ENCODE measurements at places on chromosomes 13 and 19.

DNA sequence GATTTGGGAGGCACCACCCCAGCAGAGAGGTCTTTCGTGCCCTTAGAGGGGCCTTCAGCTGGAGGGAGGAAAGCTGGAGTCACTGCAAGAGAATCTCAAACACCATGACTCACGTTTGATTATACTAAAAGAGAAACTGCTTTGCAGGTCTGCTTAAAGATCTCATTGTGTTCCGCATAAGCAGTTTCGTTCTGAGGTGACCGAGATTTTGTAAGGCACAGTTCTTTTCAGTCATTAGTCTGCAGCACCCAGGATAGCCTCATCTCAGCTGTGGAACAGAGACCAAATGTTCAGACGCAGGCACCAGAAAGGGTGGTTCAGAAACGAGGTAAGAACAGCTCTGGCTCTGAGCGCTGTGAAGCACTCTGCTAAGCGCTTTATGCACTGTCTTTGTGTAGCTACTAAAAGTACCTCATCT lies 71.2 kb upstream of the GTF3A start:
- DNase-seq: no peak

GRCh38 chr13:41053384-41053826 lies 7.9 kb upstream of the WBP4 start:
- no peak for DNase-seq

DNA sequence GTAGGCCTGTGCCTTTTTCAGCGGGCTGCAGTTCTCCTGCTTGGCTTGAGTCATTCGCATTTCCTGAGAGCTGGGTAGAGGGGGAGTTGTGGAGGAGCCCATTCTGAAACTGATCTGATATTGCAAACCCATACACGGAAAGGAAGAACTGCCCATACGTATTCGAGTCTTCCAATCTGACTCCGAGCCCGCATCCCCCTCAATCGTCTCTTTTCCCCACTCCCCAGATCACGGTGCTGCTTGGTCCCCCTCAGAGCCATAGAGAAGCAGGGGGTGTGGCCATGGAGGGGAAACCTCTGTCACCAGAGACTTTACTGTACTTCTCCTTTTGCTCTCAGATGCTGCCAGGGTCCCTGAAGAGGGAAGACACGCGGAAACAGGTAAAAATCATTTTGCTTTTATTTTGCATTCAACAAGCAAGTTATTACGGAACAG lies at the start of gene CD22:
Gene CD22, plus strand, starts transcription at position 337 of the 435 bp plus-strand sequence. CDS start 2,854 bp downstream, outside the sequence.
- no peak for DNase-seq

DNA sequence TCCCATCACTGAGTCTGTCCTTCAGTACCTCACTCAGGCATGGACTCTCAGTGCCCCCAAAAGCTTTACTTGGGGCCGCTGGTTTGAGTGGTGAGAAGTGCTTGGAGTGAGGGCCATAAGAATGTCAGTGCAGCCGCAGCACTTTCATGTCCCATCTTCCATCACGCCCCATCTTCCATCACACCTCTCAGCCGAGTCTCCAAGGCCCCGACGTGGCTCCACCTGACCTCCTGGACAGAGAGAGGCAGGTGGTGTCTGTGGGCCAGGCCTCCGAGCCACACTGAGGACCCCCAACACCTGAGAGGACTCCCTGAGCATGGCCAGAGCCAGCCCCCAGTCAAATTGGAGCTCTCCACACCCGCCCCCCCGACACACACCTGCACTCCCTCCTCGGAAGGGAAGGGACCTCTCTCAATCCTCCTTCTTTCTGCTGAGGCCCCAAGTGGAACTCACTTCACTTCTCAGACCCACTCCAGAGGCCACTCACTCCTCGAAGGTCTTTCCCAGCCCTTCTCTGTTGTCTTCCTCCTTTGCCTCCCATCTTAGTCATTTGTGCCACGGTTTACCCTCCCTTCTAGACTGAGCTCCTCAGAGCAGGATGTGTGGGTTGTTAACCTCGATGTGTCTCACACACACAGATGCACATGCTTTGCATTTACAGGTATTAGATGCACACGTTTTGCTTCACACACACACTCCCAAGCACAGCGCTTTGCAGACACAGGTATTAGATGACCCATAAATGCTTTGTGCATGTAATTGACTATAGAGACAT lies 65.7 kb upstream of the ATP12A start:
- DNase-seq: no peak

DNA sequence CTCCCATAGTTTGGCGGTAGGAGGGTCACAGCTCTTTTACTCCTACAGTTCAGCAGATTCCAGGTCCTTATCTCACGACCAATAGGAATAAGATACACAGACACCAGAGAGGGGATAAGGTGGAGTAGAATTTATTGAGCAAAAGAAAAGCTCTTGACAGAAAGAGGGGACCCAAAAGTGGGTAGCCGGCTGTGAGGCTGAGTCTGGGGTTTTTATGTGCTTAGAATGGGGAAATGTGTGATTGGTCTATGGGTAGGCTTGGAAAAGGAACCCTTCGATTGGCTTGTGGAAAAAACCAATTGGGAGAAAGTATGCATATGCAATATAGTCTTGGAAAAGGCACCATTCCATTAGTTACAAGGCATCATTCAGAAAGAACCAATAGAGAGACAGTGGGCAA lies 1356.9 kb upstream of the SPRY2 start:
- DNase-seq: no peak

- no peak for DNase-seq
Measured at GRCh38 chr19:41804336-41804735, 7.9 kb downstream of the CEACAM3 start.

GRCh38 chr19:8609279-8610040 lies 1.1 kb downstream of the ADAMTS10 start:
- DNase-seq: no peak

- DNase-seq: no peak
Measured at GRCh38 chr13:111211789-111212516, 96.8 kb downstream of the ARHGEF7 start.

DNA sequence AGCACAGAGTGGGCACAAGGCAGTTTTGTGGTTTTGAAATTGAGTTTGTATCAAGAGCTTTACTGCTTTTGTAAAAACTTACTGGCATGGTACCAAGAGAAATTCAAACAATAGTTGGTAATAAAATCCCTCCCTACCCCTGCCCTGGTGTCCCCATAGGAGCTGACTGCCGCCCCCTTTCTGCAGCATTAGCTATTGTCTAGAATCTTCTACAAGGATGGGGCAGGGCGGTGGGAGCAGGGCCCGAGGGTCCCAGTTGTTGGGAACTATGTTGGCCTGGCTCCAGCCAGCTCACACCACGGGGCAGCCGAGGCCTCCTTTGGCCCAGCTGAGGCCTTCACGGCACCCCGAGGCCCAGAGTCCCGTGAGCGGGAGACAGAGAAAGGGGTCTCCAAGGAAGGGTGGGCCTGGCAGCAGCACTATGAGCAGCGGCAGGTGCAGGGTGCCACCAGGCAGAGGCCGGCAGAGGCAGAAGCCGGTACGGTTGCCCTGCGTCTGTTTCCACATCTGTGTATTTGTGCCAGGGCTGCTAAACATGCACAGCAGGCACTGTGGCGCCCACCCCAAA lies 57.9 kb downstream of the KDM4B start:
- no peak for DNase-seq

GRCh38 chr19:4594201-4594600 lies 34.7 kb upstream of the SEMA6B start:
- DNase-seq: no peak

DNA sequence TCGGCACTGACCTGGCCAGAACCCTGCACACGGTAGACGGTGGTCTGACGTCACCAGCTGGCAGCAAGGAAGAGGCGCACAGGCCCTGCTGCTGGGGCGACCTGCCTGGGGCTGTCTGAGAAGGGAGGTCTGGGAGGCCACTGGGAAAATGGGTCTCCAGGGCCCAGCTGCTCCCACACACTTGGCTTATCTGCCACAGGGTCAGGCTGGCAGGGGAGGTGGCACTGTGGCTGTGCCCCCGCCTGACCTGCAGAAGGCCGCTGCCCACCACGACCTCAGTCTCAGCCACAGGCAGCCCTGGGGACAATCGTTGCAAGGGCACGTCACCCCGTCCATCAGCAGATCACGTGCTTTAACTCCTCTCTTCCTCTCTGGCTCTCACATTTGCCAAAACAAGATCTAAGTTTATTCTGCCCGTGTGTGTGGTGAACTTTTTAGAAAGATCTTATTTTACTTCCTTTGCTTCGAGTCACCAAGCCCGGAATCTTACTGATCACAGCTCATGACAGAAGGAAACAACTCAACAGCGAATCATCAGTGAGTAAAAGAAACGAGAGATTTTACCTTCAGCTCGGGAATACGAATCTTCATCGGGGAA lies 45.2 kb upstream of the RANBP3 start:
- DNase-seq: no peak

DNA sequence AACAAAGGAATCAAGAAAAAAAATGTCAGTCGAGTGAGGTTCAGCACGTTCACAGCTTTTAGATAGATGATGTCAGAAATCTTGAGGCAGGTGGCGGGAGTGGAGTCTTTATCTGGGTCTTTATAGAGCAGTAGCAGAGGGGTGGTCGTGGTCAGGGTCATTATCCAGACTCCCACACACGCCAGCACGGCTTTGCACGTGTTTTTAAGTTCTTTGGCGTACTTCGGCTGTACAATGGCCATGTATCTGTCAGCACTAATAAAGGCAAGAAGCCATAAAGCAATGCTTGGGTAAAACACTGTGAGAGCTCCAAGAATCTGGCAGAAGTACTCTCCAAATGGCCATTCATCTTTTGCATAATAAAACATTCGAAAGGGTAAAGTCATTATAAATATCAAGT lies 2.9 kb downstream of the GPR18 start:
- no peak for DNase-seq

DNA sequence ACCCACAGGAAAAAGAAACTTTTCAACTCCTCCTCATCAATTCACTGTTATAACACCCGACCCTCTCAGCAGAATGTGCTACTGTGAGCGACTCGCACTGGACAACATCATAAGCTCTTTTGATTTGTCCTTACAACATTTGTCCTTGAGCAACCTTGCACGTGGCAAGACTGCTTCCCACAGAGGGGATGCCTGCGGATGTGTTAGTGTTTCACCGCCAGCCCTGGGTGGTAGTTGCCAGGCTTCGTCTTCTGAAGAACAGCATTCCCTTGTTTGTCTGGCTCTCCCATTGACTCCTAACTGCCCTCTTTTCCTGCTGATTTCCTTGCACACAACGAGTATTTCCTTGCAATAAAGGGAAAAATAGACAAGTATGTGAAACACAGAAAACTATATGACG lies 111.4 kb upstream of the SLC7A1 start:
- no peak for DNase-seq

DNA sequence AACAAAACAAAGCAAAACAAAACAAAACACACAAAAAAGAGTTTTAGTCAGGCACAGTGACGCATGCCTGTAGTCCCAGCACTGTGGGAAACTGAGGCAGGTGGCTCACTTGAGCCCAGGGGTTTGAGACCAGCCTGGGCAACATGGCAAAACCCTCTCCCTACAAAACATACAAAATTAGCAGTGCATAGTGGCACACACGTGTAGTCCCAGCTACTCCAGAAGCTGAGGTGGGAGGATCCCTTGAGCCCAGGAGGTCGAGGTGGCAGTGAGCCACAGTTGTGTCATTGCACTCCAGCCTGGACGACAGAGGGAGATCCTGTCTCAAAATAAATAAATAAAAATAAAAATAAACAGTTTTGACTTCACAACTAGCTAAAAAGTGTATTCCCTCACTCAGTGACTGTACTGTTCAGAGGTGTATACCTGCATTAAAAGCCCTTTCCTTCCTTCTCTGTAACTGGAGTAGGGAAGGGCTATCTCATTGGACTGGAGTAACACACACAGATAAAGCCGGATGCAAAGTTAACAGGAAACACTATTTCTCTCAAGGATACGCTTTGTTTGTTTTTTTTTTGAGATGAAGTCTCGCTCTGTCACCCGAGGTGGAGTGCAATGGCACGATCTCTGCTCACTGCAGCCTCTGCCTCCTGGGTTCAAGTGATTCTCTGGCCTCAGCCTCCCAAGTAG lies 3.7 kb upstream of the BAX start:
- no peak for DNase-seq

GRCh38 chr13:26540334-26540733 lies 17.1 kb upstream of the WASF3 start:
- DNase-seq: no peak

DNA sequence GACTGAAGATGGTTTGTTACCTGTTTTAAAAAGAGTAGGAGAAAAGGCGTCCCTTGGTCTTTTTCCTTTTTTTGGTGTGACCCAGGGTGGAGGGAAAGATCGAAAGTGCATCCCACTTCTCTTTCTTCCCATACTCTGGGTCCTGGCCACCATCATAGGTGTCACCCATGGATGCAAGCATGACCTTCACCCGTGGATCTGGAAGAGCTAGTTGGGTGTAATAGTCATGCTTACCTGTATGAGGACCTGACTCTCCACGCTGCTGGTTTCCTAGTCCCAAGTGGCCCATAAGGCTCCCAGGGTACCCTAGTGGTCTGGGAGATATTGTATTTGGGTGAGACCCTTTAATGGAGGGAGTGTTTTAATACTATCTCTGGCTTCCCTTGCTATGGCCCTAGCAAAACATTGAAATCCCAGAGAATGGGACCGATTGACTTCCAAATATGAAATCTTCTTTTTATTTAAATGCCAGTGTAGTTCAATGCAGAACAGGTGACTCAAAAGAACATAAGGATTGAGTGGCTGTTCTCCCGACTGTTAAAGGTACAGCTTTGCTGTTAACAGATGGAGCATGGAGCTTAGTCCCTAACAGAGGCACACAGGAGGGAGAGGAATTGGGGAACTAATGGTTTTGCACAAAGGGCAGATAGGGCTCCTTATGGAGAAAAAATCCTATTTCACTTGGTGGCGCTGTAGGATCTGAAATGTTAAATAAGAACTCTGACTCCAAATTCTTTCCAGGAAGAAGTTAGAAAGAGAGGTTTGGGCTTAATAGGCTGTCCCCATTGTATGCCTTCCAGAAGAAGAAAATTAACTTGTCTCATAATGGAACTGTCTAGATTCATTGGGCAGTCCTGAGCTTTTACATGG lies 7.0 kb upstream of the ZNF550 start:
- no peak for DNase-seq

DNA sequence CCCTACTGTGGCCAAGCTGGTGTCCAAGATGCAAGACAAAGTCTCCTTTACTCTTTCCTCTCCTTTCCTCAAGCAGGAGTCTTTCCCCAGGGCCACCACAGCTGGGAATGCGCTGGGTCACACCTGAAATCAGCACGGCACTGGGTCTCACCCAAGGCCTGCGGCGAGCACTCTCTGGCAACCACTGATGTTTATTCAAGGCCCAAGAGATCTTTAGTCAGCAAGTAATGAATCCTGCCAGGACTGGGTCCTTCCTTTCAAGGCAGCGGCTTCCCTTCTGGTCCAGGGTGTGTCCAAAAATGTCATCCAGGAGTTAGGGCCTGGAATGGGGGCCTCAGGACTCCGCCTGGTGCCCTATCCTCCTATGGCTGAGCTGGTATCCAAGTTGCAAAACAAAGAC lies 24.1 kb downstream of the BLOC1S3 start:
- no peak for DNase-seq

- DNase-seq: no peak
Measured at GRCh38 chr13:50979187-50979586, 69.6 kb downstream of the RNASEH2B start.

GRCh38 chr13:46773541-46773940 lies 23.4 kb downstream of the ESD start:
- DNase-seq: no peak

DNA sequence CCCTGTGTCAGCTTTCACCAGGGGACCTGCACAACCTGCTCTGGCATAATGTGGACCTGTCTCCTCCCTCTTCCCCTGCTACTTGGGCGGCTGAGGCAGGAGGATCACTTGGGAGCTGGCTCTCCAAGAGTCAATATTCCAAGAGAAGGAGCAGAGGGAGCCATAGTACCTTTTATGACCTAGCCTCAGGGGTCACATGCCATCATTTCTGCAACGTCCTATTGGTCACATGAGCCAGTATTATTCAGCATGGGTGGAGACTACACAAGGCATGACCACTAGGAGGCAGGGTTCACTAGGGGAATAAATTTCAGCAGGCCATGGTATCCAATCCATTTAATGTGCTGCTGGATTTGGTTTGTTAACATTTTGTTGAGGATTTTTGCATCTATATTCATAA lies 12.0 kb upstream of the SHFL start:
- DNase-seq: peak; percentile 34
